ENCODE measurements at places on chromosomes 16 and 17.

DNA sequence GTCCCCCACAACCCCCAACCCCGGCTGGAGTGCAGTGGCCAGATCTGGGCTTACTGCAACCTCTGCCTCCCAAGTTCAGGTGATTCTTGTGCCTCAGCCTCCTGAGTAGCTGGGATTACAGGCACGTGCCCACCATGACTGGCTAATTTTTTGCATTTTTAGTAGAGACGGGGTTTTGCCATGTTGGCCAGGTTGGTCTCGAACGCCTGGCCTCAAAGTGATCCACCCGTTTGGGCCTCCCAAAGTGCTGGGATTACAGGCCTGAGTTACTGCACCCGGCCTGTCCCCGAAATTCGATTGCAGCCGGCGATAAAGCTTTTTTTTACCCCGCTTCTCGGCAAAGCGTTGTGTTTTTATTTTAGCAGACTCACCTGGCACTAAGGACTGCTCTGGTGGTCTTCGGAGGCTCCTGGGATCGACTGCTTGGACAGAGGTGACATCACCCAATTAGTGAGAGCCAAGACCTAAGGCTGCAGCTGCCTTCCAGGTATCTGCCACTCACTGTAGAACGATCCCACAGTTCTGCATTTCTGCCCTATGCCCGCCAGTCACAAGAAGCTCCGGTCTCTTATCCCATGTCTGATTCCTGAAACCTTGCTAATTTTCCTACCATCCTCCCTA is 82.2 kb upstream of the ARL4D start:
- no peak for DNase-seq

GRCh38 chr17:21774263-21774662 is 81.9 kb downstream of the KCNJ18 start:
- DNase-seq: no peak

GRCh38 chr17:64994281-64994680 is 62.3 kb downstream of the GNA13 start:
- no peak for DNase-seq

GRCh38 chr16:7321661-7322060 is 11.0 kb upstream of the RBFOX1 start:
- no peak for DNase-seq

GRCh38 chr17:13194887-13195286 is 177.1 kb upstream of the ELAC2 start:
- DNase-seq: no peak

GRCh38 chr16:12087901-12088421 is 111.4 kb downstream of the SNX29 start:
- DNase-seq: no peak

- no peak for DNase-seq
Measured at GRCh38 chr16:2365397-2366294, 25.1 kb upstream of the ABCA3 start.

DNA sequence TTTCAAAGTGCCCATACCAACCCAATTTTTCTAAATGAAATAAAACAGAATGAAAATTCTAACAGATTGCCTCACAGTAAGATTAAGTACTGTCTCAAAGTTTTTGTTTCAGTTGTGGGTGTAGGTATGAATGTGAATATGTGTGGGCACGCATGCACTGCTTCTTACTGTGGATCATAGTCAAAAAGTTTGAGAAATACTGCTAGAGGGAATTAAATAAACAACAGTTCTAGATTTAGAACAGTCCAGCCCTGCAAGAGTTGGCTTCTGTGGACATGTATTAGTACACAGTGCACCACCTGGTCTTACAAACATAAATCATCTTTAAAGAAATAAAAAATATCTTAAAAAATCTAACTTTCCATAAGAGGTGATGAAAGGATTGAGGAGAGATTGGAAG is 8.4 kb downstream of the ZNF652 start:
- DNase-seq: no peak

GRCh38 chr17:30299000-30299399 is 7.3 kb upstream of the BLMH start:
- no peak for DNase-seq

GRCh38 chr17:72943826-72944689 is 148.4 kb downstream of the SLC39A11 start:
- DNase-seq: no peak

GRCh38 chr16:75762746-75763145 is 36.5 kb upstream of the CPHXL start:
- DNase-seq: no peak

DNA sequence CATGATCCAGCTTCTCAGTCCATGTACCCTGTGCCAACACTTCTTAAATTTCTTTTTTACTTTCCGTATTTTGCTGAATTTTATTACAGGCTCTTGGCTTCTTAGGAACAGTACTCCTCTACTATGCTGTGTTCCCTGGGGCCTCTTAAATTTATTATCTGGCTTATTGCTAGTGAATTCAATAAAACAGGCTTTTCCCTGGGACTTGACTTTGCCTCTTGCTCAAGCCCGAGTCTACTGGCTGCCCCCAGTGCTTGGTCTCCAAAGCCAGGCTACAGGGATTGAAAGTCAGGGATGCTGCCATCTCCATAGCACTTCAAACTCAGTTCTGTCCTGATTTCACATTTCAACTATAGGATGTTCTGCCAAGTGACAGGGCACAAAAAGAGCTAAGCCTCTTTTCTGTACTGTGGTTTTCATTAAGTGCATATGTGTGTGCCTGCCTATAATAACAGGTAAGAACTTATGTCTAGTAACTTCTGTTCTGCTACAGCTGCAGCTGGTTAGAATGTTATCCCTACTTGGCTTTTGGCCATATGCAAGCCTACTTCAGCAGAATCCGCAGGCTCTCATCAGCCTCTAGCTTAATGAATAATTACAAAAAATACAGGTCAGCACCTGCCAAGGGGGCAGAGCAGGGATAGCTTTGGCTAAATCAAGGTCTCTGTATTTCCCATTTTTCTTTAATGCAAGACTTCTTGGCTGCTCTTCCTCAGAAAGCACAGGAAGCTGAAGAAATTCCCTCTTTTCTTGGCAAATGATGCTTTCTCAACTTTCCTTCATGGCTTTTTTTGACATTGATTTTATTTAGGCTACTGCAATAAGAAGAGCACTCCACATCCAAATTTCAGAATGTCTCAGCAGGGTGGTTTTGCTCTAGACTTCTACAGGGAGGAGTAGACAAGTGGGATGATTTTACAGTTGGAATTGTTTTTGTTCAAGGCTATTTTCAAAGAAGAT is 8.2 kb downstream of the FAM20A start:
- no peak for DNase-seq

DNA sequence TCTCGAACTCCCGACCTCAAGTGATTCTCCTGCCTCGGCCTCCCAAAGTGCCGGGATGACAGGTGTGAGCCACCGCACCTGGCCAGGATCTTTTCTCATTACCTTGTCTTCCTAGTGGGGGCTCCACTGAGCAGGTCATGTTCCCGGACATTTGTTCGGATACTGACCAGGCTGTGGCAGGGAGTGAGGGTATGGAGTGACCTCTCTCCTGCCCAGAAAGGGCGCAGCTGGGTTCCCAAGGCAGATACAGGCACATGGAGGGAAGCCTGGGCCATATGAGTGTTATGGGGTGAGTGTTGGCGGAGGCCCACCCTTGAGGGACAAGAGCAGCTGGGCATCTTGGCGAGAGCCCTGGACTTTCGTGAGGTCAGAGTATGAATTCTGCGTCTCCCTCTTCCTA is 5.5 kb downstream of the SERPINF1 start:
- DNase-seq: no peak

DNA sequence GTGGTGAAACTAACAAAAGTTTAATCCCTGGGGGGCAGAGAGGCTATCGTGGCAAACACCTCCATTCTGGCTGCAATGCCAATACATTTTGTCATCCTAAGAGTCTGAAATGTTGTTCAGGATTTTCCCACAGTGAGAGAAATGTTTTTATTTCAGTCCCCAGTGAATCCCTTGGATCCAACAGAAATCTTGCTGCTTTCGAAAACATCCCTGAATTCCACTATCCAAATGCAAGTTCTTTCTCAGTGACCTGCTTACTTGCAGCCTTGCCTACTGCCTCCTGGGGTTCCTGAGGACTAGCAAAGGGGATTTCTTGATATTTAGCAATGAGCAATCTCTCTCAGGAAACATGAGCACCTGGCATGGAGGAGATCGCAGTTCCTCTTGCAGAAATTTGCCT is 202.1 kb upstream of the IRX3 start:
- no peak for DNase-seq

DNA sequence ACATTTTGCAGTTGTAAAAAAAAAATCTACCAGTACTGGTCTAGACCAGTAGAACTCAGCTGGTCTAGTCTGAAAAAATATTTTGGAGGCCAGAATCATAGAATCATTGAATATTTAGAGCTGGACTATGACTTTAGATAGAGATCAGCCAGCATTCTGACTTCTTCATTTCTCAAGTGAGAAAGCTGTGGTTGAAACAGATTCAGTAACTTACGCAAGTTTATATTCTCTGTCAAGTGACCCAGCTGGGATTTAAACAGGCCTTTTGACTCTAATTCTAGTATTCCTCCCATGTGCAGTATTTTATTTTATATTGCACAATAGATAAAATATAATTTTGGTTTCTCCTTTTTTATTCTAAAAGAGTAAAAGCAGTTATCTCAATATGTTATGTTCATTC is 4.9 kb downstream of the TNRC6A start:
- no peak for DNase-seq

GRCh38 chr16:75256696-75257343 is 5.4 kb upstream of the BCAR1 start:
- DNase-seq: peak; percentile 7

DNA sequence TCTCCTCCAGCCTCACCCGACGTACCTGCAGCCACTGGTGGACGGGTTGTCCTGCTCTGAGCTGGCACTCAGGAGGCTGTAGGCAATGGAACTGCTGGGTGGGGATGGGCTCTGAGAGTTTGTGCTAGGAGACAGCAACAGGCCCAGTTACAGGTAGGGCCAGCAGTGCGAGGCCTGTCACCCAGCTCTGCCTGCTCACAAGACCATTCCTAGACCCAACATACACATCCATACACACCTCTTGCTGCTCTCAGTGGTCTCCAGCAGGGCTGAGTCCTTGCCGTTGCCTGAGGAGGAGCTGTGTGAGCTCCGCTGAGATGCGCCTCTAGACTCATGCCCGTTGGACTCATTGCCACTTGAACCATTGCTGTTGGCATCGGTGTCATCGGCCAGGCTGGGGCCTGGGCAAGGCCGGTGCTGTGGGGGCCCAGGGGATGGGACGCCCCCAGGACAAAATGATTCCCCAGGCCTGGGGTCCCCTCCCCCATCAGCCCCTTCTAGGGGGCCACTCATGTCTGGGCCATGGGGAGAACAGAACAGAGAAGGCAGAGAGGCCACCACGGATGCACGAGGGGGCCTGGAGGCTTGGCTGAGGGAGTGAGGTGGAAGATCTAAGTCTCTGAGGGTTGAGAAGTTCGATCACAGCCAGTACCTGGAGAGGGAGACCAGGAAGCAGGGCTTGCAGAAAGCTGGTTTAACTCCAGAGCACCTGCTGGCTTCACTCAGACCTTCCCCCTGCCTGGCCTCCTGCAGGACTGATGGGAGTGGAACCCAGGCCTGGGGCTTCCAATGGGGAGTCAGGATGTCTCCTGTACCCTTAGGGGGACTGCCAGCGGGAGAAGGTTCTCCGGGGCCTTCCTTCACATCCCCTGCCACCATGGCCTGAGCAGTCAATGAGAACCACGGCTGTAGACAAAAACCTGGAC is 1.7 kb downstream of the PER1 start:
- DNase-seq: no peak

GRCh38 chr17:72598695-72599094 is 477.9 kb downstream of the SOX9 start:
- DNase-seq: no peak

DNA sequence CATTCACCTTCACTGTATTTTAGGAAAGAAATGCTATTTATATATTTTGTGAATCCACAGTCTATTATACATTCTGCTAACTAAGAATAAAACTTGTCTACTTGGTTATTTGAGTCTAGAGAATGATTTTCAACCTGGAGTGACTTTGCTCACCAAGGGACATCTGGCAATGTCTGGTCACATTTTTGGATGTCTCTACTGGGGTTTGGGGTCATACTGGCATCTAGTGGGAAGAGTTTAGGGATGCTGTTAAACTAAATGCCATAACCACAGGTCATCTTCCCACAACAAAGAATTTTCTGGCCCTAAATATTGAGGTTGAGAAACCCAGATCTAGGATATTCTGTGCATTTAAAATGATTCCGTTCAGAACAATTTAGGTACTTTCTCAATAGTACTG is 26.0 kb downstream of the KCNJ16 start:
- DNase-seq: no peak

DNA sequence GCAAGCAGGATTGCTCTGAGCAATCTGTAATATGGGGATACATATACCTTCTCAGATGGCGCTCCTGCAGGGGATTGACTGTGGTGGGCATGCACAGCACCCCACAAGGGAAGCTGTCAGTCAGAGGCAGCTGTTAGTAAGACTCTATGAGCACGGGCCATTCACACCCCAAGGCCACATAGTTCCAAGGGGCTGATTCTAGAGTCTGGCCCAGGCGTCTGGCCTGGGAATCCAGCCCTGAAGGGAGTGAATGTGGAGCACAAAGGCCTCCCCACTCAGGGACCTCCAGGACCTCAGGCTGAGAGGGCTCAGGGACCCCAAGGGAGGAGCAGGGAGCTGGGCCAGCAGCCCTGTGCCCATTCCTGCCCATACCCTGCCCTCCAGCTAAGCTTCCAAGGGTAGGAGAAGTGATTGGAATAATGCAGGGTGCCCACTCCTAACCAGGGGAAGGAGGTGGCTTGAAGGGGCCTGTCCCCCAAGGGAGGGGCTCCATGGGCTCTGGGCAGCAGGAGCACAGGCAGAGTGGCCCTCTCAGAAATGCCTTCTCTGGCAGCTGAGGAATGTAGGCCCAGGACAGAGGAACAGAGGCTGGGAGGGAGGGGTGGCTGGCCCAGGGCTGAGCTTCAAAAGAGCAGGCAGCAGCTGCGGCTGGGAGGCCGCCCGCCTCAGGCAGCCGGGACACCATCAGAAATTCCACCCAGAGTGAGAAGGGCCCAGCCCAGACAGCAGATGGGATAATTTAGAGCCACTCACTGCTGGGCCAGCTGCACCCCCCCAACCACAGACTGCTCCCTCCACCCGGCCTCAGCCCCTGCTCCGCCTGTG is 48.9 kb upstream of the MRPS23 start:
- DNase-seq: no peak

- no peak for DNase-seq
Measured at GRCh38 chr16:73058221-73058615, 10.3 kb upstream of the ZFHX3 start.

GRCh38 chr16:24430954-24431760 is 108.2 kb upstream of the RBBP6 start:
- no peak for DNase-seq

DNA sequence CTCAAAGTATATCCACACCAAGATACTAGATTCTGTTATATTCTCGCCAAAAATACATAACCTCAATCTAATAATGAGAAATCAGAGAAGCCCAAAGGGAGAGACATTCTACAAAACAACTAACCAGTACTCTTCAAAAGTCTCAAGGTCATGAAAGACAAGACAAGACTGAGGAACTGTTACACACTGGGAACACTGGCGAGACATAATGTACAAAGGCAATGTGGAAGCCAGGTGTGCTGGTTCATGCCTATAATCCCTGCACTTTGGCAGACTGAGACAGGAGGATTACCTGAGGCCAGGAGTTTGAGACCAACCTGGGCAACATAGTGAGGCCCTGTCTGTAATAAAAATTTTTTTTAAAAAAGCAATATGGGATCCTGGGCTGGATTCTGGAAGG is 85.9 kb downstream of the SPAG9 start:
- DNase-seq: no peak

- no peak for DNase-seq
Measured at GRCh38 chr16:89332243-89332901, 114.9 kb downstream of the ZNF778 start.

GRCh38 chr17:74380959-74381808 is 13.9 kb downstream of the GPR142 start:
- no peak for DNase-seq

GRCh38 chr17:35011671-35012216 is 31.4 kb downstream of the LIG3 start:
- no peak for DNase-seq
